ENCODE measurements at places on chromosomes 5 and 9. TPM values are rescaled to one million over a fixed set of nuclear protein-coding genes. Genes with fewer than 3 reads are reported as not detected.

- DNase-seq = no peak
Observed at GRCh38 chr5:76663573-76663972, 40.4 kb upstream of the F2RL2 start.

DNA sequence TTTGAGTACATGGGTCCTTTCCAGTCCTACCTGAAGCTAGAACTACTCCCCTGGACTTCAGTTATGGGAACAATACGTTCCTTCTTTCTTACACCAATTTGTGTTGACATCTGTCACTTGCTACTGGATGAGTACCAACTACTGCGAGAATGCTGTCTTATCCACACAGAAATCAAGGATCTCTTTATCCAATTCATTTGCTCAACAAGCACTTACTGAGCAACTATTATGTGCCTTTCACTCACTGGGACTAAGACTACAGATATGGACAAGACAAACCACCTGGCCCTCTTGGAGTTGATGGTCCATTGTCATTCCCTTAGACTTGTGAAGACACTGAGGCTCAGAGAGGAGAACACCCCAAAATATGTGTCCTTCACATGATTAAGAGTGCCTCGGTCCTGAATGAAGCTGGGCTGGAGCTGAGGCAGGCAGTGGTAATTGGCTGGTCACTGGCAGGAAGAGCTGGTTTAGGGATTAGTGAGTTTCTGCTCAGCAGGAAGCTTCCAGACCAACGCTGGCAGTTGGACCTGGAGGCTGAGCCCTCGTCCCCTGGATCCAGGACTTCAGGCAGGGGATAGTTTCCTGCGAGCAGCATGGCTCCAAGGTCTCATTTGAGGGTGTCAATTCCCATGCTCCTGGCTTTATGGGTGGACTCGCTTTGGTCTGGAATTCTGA, 8.4 kb upstream of the ARSI start:
- peak; percentile 54 for DNase-seq

DNA sequence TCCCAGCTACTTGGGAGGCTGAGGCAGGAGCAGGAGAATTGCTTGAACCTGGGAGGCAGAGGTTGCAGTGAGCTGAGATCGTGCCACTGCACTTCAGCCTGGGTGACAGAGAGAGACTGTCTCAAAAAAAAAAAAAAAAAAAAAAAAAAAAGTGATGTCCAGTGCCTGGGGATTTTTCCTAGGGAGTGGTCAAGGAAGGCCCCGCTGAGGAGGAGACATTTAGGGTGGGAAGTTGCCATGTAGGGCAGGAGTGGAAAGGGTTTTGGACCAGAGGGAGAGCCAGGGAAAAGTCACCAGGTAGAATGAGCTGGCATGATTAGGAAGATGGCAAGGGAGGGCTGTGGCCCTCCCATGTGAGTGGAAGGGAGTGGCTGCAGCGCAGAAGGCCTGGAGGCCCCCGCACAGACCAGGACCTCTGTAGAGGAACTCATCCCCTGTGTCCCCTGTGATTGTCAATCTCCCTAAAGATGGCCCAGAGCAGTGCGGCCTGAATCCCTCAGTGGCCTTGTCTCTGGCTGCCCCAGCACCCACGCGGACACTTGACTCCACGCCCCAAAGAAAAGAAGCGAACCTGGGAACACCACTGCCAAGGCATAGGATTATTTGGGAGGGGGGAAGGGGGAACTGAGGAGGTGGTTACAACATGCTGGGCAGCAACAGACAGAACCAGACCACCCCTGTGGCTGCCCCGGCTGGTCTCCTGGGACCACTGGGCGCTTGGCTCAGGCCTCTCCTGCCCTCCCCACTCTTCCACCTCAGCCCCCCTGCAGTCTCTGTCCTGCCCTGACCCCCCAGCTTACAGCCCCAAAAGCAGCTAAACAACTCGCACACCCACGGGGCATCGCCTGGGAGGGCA, 2.6 kb upstream of the SQSTM1 start:
- DNase-seq = no peak

- DNase-seq = no peak
Observed at GRCh38 chr9:137674976-137675320, 56.1 kb downstream of the EHMT1 start.

Gene GLRA1
- not detected for total RNA-seq

- no peak for DNase-seq
Observed at GRCh38 chr9:83307066-83307724, 231.0 kb downstream of the FRMD3 start.

Gene TYRP1
- 0.75 TPM for total RNA-seq

DNA sequence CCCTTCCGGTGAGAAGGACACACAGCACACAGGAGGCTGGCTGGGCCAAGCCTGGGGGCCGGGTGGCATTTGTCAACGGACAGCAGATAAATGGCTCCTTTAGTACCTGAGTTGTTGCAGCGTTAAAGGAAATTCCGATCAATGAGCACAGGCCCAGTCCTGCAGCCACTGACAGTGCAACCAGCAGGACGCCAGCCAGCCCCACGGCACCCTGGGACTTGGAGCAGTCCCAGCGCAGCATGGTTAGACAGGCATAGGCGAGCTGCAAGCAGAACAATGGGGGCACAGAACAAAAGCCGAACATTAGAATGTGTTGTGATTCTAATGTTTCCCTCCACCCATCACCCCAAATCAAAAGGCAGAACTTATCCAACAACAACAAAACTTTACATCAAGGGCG, 39.3 kb downstream of the PTCH1 start:
- peak; percentile 52 for DNase-seq

Gene LRRC14B
- not detected for total RNA-seq

Gene IL33
- total RNA-seq = not detected

Gene ODF2
- 49.4 TPM for total RNA-seq

DNA sequence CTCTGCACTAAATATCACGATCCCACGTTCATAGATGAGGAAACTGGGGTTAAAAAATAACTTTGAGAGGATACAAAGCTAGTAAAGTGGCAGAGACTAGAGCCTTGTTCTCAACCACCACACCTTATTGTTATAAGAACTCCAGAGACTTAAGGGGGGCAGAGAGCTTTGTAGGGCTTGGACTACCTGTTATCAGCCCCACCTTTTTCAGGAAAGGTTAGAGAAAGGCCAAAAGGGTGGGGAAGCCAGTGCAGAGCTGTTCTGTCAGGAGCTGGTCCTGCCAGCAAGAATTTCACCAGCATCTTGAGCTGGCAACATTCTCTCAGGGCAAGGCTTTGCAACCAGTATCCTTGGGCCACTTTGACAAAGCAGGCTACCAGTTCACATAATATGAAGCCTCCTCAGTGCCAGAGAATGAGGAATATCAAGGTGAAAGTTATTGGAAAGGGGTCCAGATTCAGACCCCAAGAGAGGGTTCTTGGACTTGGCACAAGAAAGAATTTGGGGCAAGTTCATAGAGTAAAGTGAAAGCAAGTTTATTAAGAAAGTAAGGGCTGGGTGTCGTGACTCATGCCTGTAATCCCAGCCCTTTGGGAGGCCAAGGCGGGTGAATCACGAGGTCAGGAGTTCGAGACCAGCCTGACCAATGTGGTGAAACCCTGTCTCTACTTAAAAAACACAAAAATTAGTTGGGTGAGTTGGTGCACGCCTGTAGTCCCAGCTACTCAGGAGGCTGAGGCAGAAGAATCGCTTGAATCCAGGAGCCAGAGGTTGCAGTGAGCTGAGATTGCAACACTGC, 66.2 kb upstream of the CLINT1 start:
- no peak for DNase-seq

Gene KCTD16
- 1.1 TPM for total RNA-seq

DNA sequence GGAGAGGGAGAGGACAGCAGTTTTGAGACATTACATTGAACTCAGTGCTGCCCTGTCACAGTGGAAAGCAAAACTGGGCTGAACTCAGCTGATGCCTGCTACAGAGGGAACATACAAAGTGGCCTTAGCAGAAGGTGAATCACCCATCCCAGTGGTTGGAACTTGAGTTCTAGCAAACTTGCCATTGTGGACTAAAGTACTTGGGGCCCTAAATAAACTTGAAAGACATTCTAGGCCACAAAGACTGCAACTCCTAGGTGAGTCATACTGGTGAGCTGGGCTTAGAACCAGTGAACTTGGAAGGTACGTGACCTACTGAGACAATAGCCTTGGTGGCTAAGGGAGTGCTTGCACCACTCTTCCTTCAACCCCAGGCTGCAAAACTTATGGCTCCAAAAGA, 155.7 kb upstream of the RIOK2 start:
- no peak for DNase-seq

Gene TAF11L12
- total RNA-seq = not detected

Gene FREM1
- 1.1 TPM for total RNA-seq

- no peak for DNase-seq
Observed at GRCh38 chr9:122923947-122924346, 7.4 kb downstream of the ZBTB26 start.

DNA sequence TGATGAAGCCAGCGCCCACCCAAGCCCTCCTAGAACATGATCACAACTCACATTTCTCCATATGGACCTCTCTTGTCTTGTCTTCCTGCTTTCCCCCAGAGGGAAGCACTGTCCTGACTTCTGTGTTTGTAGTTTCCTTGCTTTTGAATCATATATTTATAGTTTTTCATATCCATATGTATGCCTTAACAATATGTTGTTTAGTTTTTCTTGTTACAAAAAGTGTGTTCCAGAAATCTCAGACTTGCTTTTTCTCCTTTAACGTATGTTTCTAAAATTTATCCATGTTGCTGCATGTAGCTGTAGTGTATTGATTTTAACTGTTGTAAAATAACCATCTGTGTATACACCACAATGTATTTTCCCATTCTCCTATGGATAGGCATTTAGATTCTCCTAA, 182.0 kb upstream of the SMIM23 start:
- no peak for DNase-seq

- no peak for DNase-seq
Observed at GRCh38 chr9:90882991-90883600, 81.5 kb downstream of the SYK start.

Data from neural progenitor cell (in vitro differentiated cells).